Hippocampal formation (tissue), 2 donors: ENCODE measurements at places on chromosomes 1 and 21.

- no peak for DNase-seq
Observed at GRCh38 chr1:171446386-171446785, 38.9 kb upstream of the PRRC2C start.

DNA sequence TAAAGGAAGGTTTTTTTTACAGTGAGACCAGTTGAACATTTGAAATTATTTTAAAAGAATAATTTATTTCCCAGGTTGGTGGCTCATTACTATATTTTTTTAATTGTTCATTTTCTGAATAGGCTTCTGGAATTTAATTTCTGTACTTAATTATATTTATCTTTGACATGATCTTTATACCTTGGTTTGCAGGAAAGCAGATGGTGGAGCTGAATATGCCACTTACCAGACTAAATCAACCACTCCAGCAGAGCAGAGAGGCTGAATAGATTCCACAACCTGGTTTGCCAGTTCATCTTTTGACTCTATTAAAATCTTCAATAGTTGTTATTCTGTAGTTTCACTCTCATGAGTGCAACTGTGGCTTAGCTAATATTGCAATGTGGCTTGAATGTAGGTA lies 41.5 kb downstream of the CD46 start:
- no peak for DNase-seq

DNA sequence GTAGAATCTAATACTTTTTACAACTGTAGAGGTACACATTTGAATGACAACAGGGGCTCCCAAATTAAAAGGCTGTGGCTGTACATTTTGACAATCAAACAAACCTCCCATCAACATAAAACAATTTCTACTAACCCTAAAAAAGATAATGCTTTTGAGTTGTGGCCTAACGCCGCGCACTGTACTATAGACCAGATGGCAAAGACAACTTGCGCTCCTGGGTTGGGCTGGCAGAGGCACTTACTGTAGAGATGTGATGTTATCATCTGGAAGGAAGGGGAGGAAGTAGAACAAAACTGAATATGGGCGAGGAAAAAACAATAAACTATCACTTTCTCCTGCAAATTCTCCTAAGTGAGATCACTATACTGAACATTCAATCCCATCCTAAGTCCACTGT lies 26.1 kb downstream of the SPRTN start:
- no peak for DNase-seq

DNA sequence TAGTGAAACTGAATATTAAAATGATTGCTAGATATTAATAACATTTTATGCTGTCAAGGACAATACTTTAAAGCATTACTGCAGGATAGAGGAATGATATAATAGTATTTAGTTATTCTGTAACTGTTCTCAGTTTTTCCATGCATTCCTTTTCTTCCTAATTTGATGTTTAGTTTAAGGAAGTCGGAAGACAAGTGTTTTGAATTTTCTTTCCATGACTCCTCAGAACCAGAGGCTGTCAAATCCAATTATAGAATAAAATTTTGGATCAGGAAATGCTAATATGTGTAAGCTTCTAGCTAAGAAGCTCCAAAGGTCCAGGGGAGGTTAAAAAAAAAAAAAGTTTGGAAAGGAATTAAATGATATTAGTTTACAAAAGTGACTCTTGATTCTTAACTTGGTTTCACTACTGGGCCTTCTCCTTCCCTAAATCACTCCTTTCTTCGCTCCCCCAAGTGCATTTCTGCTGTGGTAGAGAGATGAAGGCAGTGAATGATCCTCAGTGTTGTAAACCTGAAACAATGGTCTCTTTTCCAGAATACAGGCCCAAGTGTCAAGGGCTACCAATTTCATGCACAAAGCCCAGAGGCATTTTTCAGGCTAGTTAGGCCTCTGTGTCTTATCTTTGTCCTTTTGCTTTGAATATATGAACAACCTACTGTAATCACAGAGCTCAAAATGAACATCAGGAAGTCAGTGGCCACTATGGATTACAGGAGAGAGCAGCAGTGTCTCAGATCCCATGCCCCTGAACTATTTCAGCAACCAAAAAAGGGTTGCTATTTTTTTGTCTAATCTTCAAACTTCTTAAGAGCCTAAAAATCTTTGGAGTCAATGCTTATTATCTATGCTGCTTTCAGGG lies 6.2 kb downstream of the ADSS2 start:
- DNase-seq, result peak; percentile 38

GRCh38 chr1:27102707-27103468 lies 52.0 kb downstream of the SLC9A1 start:
- DNase-seq, result peak; percentile 55

GRCh38 chr1:22738069-22738435 lies 27.4 kb downstream of the EPHB2 start:
- DNase-seq, result no peak

DNA sequence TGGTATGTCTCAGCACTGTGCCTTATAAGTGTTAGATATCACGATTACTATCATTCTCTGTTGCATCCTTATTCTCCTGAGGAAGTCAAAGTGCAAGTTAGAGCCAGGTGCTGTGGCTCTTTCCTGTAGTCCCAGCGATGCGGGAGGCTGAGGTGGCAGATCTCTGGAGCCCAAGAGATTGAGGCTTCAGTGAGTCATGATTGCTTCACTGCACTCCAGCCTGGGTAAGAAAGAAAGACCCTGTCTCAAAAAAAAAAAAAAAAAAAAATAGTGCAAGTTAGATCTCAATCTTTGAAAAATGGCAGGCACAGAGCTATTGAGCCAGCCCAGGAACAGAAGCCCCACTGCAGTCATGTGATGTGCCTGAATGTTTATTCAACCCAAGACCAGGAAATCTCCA lies 147.8 kb upstream of the POGK start:
- no peak for DNase-seq

DNA sequence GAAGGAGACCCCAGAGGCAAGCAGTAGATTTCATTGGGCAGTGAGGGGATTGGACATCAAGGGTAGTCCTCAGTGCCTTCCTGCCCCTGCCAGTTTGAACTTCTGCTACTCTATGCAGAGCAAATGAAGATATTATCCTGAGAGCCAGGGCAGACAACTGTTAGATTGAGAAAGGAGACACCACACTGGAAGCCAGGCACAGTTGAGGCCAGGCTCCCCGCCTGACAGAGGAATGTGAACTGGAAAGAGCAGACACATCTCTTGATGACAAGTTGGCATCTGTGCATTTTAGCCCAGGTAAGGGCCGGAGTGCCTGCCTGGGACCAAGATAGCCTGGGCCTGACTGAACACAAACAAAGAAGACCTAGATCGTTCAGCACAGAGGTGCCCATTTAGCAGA lies 16.0 kb downstream of the SH3BGR start:
- no peak for DNase-seq

DNA sequence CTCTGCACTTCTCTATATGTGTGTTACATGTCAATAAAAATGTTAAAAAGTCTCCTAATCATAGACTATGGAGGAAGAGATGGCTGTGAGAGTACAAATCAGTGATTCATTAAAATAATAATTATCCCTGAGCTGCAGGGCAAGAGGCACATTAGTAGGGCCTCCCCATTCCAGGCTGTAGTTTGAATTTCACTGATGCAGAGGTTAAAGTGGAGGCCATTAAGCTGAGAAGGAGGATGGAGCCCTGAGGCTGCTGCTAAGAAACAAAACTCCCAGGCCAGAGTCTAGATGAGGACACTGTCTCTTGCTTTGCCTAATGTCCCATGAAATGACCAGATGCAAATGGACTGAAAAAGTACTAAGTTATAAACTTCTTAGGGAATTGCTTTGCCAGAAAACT lies 89.1 kb upstream of the WDR26 start:
- no peak for DNase-seq

GRCh38 chr1:22132517-22133235 lies 10.2 kb downstream of the WNT4 start:
- no peak for DNase-seq
